ENCODE measurements at places on chromosomes 1 and 21. TPM values are rescaled to one million over a fixed set of nuclear protein-coding genes. Genes with fewer than 3 reads are reported as not detected.
A peak's percentile ranks its signal among the peaks of the same experiment; 100 is the strongest.

DNA sequence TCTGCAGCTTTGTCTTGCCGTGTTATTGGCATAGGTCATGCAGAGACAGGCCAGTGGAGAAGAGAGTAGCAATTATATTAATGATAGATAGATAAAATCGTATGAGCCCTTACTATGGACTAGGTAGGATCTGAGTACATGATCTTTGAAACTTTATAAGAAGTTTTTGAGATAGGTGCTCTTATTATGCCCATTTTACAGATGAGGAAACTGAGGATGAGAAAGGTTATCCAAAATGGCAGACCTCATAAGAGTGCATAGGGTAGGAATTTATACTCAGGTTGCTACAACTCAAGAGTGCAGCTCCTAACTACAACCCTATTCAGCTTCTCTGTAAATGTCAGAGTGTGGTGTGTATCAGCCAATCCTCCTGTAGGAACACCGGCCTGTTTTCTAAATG is 89.6 kb downstream of the SLC35F3 start:
- DNase-seq, result no peak

GRCh38 chr1:14507262-14507661 is 91.2 kb upstream of the KAZN start:
- no peak for DNase-seq

DNA sequence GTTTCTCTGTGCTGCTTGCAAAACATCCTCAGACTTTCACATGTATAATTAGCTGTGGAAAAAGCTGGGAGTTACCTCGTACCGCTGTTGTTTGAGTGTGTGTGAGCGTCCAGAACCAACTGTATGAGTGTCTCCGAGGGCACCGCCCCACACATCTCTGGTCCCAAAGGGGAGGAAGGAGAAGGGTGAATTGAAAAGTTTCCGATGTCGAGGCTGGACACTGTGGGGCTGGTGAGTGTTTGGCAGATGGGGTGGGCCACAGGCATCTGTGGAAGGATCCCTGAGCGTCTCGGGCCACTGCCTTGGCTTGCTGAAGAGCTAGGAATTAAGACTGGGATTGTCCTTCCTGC is 1.2 kb downstream of the ATP2B4 start:
- DNase-seq, result peak; percentile 49

DNA sequence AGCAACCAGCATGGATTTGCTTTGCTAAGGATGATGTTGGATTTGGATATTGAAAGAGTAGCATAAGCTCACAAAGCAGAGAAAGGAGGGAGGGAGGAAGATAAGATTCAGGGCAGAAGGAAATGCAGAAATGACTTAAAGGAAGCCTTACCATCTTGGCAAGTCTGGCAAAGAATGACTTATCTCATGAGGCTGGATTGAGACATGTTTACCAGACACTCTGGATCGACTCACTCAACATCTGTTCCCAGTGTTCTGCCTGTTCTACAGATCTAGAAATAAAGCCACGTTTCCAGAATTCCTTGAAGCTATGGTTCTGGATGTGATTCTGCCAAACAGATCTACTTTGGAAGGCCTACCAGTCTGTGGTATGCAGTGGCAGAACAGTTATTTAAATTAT is 38.8 kb upstream of the CTBS start:
- no peak for DNase-seq

- no peak for DNase-seq
These were observed 97.8 kb downstream of the SIK1 start for GRCh38 chr21:43328958-43329691.

GRCh38 chr21:39397646-39398385 is 47.8 kb downstream of the LCA5L start:
- DNase-seq, result no peak

DNA sequence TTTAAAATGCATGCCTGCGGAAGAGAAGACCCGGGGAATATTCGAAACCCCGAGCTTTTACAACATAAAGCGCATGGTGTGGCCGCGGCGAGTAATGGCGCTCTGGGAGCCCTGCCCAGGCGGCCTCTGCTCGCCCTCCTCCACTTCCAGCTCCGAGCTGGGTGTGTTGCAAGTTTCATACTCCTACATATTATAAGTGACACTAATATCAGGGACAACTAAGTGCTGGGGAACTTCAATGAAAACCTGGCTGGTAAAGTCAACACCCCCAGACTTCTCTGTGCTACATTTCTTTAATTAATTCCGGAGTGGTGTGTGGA is 11.8 kb downstream of the SIM2 start:
- no peak for DNase-seq

DNA sequence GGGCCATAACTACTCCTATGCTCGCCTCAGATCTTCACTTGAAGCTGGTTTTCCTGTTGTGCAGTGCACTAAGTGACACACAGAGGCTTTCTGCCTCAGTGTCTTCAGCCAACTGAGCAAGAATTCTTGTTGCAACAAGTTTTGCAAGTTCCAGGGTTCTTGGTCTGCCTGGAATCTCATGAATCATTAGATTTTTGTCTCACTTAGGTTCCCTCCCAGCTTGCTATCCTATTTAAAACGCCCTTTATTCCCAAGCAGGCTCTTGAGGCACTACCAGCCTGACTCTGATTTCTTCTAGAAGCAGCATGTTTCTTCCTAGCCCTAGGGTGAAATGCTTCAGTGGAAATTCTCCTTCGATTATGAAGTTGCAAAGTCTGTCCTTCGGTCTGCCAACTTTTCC is 158.8 kb downstream of the C1orf21 start:
- DNase-seq, result no peak

DNA sequence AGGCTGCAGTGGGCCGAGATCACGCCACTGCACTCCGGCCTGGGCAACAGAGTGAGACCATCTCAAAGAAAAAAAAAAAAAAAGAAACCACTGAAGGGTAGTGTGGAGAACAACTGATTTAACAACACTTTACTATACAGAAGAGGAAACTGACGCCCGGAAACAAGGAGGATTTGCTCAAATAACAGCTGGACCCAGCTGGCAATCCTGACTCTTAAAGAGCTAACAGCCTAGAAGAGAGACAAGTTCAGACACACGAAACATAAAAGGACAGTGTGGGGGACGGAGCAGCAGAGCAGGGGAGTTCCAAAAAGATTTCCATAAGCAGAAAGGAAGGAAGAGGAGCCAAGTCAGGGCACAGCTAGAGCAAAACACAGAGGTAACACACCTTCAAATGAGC is 4.4 kb downstream of the ECHDC2 start:
- DNase-seq, result no peak

- no peak for DNase-seq
These were observed 126.7 kb downstream of the EIF4G3 start for GRCh38 chr1:21050031-21050430.

DNA sequence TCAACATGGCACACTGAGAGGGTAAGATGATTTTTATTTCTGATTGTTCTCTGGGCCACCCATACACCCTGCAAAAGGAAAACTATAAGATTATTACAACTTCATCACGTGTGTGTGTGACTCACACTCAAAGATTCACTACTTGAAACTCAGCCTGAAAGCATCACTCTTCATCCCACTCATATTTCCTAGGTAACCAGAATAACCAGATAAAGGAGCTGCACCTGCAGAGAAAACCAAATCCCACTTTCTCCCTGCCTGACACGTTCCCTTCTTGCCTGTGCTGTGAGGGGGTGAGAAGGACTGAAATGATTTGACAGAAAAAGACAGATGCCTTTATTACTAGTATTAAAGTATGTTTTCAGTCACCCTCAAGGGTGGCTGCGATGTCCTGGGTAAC is 131.6 kb downstream of the TGFBR3 start:
- DNase-seq, result no peak

DNA sequence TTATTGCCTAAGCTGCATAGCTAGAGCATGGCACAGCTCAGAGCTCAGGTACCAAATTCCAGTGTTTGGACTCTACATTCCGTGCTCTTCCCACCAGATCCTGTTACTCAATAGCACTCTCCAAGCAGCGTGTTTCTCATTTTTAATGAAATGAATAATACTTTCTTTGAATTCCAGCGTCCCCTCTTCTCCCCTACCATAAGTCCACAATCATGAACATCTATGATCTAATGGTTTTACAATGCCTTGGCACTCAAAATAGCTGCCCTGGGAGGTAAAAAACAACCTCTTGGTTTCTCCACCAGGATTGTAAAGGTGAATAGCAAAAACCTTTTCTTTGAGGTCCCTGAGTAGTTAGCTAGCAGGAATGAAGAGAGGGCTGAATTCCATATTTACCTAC is 480.0 kb upstream of the PKN2 start:
- DNase-seq, result no peak

DNA sequence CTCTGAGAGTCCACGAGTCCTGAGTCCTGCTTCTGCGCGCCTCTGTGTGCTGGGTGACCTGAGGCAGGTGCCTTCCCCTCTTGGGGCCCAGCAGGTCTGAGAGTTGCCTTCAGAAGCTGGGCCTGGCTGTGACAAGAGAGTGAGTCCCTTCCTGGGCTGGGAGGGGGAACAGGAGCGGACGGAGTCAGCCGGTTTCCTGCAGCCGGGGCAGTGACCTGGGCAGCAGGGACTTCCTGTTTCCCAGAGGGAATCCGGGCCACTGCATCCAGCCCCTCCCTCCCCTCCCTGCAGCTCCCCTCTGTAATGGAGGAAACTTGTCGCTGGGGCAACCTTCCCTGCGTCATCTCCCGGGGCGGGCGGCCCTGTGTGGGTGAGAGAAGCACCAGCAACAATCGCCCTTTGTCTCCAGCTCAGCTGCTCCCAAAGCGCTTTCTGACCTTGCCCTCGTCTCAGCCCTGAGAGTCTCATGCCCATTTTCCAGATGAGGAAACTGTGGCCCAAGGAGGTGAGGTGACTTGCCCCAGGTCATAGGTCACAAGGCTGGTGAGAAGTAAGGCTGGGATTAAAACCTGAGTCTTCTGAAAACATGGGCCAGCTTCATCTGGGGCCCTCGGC is 61.1 kb downstream of the SDC3 start:
- DNase-seq, result peak; percentile 83

DNA sequence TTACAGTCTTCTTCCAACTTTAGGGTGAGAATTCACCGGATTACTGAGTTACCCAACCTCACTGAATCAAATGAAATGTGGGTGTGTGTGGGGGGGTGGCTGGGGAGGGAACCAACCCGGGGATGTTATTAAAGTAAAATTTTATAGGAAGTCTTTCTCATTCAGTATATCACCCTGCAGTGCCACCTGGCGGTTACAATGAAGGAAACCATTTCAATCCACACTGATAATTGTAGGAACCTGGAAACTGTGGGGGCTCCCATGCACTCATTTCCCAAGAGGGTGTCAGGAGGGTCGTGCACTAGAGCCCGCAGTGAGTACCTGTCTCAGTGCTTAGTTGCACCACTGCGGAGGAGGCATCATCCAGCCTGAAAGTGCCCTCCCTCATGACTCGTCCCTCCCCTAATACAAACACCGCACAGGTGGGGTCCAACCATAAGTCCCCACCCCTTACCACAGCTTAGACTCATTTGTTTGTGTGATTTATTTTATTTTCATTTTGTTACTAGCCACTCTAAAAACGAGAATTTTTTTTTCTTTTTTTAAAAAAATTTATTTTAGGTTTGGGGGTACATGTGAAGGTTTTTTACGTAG is 29.1 kb upstream of the IGSF5 start:
- DNase-seq, result peak; percentile 41

Gene LRRC3
- 2.1 TPM for total RNA-seq

Gene IFI44L
- total RNA-seq, result 6.5 TPM

Gene CHIA
- total RNA-seq, result not detected

Gene F13B
- not detected for total RNA-seq

Gene ACTL8
- not detected for total RNA-seq

Gene VHLL
- total RNA-seq, result not detected

All from left ventricle myocardium superior (tissue), 1 donor.